ENCODE measurements at places on chromosomes 3 and 15. TPM values are rescaled to one million over a fixed set of nuclear protein-coding genes. Genes with fewer than 3 reads are reported as not detected.

The ARGFX gene
- total RNA-seq = not detected

The CFAP44 gene
- total RNA-seq = 3.3 TPM

The CHDH gene
- 0.04 TPM for total RNA-seq

The CHRM5 gene
- total RNA-seq = not detected

The GOLGA6L7 gene
- not detected for total RNA-seq

The PCCB gene
- total RNA-seq = 35.4 TPM

The THBS1 gene
- total RNA-seq = 8,883 TPM

The BFSP2 gene
- total RNA-seq = not detected

The AGTR1 gene
- not detected for total RNA-seq

The TRIM42 gene
- total RNA-seq = not detected

The WDR93 gene
- total RNA-seq = not detected

The GABRG3 gene
- total RNA-seq = not detected

The RNU5B-1 gene
- not detected for total RNA-seq
